ENCODE measurements at places on chromosomes 11 and 22.

GRCh38 chr22:31646186-31647019, 15.6 kb downstream of the PISD start:
- DNase-seq = no peak

GRCh38 chr22:40524392-40525249, 111.9 kb downstream of the MRTFA start:
- no peak for DNase-seq

DNA sequence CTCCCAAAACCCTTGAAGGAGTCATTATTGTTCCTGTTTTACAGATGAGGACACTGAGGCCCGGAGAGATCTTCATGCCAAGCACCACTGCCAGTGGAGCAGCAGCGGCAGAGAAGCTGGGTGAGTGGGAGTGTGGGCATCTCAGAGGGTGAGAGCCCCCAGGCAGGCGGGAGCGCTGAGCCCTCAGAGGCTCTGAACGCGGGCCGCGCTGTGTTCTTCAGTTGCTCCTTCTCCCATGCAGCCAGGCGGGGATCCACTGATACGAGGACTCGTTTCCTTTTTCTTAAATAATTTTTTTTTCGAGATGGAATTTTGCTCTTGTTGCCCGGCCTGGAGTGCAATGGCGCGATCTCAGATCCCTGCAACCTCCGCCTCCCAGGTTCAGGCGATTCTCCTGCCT, 47.0 kb downstream of the TPBGL start:
- DNase-seq = no peak

DNA sequence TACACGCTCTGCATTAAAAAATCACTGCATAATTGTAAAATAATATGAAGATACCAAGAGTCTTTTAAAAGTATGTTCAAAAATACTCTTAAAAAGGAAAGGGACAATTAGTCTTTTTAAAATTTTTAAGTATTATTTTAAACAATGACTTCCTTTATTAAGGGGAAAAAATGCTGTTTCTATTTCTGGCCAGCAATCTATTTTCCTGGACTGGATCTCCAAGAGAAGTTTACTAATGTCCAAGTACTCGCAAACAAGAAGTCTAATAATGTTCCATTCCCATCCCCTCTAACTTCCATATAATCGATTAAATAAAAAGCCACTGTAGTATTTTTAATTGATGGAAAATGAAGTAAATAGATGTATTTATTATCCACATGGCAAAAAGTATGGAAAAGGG, 123.7 kb downstream of the MPPED2 start:
- DNase-seq = no peak

GRCh38 chr22:46054091-46055073, 77.4 kb upstream of the WNT7B start:
- peak; percentile 67 for DNase-seq

DNA sequence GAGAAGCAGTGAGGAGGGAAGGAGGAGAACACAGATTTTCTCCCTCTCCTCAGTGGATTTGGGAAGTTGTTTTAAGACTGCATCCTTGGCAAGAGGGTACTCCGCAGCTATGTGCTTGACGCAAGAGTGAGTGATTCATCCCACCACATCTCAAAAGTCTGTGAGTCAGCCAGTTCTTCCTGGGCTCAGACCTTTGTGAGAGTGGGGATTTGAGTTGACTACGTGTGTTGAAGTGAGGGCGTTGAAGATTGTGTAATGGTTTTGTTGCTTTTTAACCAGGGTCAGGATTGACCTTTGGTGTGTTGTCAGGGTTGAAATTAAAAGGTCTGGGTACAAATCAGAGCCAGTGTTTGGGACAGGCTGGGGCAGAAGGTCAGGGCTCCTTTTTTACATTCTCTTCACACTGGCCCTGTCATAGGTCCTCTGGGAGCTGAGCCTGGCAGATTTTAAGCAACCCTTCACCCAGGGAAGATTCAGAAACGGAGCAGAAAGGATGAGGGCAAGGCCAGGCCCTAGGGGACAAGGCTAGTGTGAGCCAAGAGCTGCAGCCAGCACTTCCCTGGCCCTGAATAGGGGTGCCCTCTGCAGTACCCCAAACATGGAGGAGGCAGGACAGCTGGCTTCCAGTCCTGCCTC, 4.2 kb upstream of the C11orf86 start:
- peak; percentile 24 for DNase-seq

All from caudate nucleus (tissue), 63 donors.